Ureter (tissue), 1 donor: ENCODE measurements at places on chromosomes 1 and 21. TPM values are rescaled to one million over a fixed set of nuclear protein-coding genes. Genes with fewer than 3 reads are reported as not detected.

The CENPF gene
- 0.60 TPM for total RNA-seq

The MAP3K21 gene
- total RNA-seq: 4.7 TPM

The SPRR4 gene
- not detected for total RNA-seq

The PPIAL4G gene
- 0.34 TPM for total RNA-seq

The HPCAL4 gene
- total RNA-seq: not detected

The PTPN22 gene
- 5.2 TPM for total RNA-seq

- DNase-seq: no peak
Observed at GRCh38 chr1:93394514-93394913, 48.8 kb downstream of the DR1 start.

DNA sequence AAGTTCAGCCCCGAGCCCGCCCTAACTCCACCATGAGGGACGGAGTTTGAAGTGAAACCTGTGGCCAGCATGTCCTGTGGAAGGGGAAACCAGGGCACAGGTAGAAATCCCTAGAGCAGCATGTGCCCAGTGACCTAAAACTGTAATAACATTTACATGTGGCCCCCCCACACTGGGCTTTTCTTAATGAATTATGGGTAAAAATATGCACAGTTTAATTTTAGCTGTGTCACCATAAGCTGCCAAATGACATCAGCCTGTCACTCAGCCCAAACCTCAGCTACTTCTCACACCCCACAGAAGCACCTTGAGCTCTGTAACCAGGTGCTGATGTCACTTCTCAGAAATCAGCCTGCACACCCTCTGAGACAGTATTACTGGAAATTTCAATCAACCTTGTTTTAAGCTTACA, 50.0 kb upstream of the SLC19A1 start:
- no peak for DNase-seq

- DNase-seq: no peak
Observed at GRCh38 chr21:14572204-14572780, 26.2 kb upstream of the SAMSN1 start.

- no peak for DNase-seq
Observed at GRCh38 chr1:206875752-206876377, 10.4 kb downstream of the IL20 start.

GRCh38 chr1:36349241-36349671, 25.8 kb upstream of the EVA1B start:
- DNase-seq: no peak

- DNase-seq: no peak
Observed at GRCh38 chr1:21818656-21819055, 6.6 kb downstream of the LDLRAD2 start.

- DNase-seq: no peak
Observed at GRCh38 chr1:116529199-116529631, 41.6 kb downstream of the CD58 start.

DNA sequence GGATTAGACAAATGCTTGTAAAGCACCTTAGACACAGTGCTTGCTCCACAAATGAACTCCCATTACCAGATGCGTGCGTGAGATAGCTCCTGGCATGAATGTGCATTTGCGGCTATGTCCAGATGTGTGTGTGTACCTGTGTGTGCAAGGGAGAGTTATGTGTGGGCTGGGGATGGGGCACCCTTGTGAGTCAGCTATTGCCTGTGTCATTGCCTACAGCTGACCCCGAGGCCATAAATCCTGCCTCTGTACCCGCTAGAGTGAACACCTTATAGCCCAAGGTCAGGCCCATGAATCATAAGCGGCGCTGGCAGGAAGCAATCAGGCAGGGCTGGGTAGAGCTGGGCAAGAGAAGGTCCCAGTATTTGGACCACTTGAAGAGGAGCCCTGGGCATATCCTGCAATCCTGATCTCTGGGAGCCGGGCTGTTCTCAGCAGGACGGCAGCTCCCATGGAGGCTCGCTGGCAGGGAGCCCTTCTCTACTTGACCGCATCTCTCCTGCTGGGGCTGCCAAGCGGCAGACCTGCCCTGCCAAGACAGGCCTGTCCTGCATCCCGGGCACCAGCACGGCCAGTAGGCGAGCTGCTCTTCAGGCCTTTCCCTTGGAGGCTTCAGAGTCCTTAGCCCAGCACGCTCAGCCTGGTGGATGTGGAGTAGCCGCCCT, 86.4 kb downstream of the TMEM53 start:
- no peak for DNase-seq

DNA sequence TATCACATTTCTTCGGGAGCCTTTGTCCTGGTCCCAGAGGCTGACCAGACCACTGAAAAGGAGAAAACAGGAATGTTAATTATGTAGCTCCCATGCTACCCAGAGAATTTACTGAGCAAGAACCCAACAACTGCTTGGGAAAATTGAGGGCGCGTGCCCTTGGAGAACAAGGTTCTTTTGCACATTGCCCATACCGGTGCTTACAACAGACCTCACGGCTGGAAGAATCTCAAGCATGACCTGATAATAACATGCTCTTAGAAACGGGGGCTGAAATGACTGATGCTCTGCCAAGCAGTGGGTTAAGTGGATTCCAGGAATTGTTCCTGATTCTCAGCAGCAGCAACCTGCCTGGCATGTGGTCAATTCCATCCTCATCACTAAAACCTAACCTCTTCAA, 49.3 kb upstream of the AJAP1 start:
- DNase-seq: no peak

DNA sequence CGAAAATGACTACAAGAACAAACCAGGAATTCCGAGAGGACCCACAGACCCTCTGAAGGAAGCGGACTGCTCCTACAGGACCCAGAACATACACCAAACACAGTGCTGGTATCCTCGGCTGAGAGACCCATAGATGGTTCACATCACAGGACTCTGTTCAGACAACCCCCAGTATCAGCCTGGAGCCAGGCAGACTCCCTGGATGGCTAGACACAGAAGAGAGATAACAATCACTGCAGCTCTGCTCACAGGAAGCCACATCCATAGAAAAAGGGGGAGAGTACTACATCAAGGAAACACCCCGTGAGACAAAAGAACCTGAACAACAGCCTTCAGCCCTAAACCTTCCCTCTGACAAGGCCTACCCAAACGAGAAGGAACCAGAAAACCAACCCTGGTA, 434.0 kb upstream of the NR5A2 start:
- no peak for DNase-seq

GRCh38 chr1:179322557-179322956, 29.0 kb downstream of the SOAT1 start:
- DNase-seq: no peak

GRCh38 chr1:219505886-219506285, 107.0 kb downstream of the ZC3H11B start:
- no peak for DNase-seq

- no peak for DNase-seq
Observed at GRCh38 chr1:170530972-170531757, 801 bp upstream of the GORAB start.

DNA sequence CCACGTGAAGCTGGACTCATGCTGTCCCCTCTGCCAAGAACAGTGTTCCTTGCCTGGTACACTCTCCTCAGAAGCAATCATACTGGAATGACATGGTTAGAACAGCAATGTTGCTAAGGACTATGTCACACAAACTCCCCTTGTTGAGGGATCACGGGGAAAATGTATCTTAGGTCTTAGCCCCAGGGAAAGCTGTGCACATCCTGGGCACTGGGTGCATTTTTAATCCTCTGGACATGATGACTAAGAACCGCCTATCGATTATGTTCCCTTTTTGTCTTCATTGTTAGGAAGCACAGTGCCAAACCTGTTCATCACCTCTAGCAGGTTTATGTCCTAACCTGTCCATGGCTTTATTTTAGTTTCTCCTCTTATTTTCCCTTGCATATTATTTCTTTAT, 115.1 kb downstream of the HIVEP3 start:
- DNase-seq: no peak
